ENCODE measurements at places on chromosomes 7 and 10.

DNA sequence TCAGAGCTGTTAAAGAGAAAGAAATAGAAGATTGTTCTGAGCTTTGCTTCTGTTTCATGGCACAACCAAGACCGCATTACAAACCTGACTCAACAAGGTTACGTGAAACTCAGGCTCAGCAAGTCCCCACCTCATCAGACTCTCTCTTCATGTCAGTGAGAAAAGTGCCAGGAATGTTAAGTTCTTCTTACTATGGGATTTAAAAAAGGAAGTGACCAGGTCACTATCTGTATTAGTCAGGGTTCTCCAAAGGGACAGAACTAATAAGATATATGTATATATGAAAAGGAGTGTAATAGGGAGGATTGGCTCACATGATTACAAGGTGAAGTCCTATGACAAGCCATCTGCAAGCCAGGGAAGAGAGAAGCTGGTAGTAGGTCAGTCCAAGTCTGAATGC, 25.4 kb upstream of the PAPSS2 start:
- no peak for DNase-seq

- DNase-seq: no peak
Measured at GRCh38 chr7:116218051-116218645, 7.8 kb downstream of the TES start.

DNA sequence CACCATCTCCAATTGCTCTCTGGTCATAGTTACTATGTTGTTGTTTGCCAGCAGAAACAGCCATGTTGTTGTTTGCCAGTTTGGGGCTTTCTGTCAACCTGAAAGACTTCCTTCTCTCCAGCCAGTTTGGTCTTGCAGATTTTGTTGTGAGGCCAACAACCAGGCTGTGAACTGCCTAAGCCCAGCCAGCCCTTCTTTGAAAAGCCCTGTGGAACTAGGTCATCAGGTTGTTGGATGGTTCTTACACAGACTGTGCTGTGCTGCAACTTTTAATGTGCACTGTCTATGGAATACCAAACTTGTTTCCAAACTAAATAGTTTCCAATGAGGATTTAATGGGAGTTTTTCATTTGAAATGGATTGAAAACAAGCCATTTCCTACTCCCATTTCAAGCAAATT, 592.7 kb upstream of the GALNT17 start:
- no peak for DNase-seq

GRCh38 chr7:92824450-92824849, 11.9 kb downstream of the CDK6 start:
- DNase-seq: no peak

- DNase-seq: no peak
Measured at GRCh38 chr10:90087197-90088023, 386.0 kb downstream of the KIF20B start.

DNA sequence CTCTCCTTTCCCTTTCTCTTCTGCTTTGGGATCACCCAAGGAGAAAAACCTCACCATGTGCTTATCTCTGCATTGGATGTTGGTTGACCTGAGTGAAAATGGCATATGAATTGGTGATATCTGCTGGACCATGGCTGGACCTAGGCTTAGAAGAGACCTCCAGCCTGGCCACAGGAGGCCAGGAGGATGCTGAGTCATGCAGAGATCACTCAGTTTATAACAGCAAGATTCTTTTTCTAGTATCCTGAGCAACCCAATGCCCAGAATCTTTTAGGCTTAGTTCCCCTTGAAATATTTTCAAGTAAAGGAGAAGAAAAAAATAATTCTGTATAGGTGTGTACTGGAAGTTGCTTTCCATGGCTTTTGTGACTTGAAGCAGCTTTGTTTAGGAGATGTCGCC, 236.3 kb downstream of the KLF6 start:
- no peak for DNase-seq

DNA sequence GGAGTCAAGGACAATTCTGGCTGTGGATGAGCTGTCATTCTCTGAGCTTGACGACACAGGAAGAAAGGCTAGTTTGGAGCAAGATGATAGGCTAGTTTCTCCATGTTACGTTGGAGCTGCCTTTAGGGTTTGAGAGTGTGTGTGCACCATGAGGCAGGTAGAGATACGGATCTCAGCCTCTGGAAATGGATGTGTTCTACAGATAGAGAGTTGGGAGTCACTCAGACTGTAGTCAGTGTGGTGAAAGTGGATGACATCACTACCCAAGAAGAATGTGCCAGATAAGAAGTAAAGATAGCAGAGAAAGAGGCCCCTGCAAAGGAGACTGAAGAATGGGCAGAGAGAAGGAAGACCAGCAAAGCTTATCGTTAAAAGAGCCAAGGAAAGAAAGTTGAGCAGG, 42.4 kb downstream of the PNLIPRP3 start:
- no peak for DNase-seq

- no peak for DNase-seq
Measured at GRCh38 chr10:100254191-100254590, 13.2 kb downstream of the CWF19L1 start.

GRCh38 chr7:786472-787255, 45.6 kb upstream of the SUN1 start:
- peak; percentile 53 for DNase-seq

DNA sequence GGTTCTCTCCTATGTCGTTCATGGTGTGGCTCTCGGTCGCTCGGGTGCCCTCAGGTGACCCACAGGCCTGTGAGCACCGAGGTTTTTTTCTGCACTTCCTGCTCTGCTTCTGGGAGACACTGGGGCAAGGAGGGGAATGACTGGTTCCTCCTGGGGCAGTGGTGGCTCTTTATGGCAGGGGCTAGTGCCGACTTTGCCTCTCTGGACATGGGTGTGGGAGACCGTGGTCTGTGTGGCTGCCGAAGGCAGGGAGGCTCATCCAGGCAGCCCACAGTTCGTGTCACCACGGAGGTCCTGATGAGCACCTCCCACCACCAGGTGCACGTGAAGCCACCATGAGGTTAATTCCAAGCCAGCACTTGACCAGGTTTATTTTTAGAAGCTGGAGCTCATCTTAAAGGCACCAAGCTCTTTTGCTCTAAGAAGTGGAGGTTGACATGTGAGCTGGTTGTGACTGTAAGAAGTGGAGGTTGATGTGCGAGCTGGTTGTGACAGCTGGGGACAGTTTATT, 24.7 kb upstream of the DPYSL4 start:
- DNase-seq: no peak

- no peak for DNase-seq
Measured at GRCh38 chr7:22129819-22130580, 184.3 kb upstream of the CDCA7L start.

DNA sequence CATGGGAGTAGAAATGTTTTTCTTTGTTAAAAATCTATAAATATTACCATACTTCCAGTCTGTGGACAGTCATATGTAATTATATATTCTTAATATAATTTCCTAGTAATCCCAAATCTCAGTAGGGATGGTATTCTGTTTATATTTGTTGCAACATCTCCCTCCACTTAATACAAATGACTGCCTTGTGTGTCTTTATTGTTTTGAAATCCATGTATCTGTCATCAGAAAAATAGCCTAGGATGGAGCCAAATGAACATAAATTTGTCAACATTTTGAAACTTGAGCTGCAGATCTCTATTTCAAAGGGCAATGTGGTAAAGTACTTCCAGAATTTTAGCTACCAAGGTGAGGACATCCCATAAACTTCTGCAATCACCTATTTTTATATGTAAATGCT, 290.7 kb downstream of the TSPAN12 start:
- DNase-seq: no peak

DNA sequence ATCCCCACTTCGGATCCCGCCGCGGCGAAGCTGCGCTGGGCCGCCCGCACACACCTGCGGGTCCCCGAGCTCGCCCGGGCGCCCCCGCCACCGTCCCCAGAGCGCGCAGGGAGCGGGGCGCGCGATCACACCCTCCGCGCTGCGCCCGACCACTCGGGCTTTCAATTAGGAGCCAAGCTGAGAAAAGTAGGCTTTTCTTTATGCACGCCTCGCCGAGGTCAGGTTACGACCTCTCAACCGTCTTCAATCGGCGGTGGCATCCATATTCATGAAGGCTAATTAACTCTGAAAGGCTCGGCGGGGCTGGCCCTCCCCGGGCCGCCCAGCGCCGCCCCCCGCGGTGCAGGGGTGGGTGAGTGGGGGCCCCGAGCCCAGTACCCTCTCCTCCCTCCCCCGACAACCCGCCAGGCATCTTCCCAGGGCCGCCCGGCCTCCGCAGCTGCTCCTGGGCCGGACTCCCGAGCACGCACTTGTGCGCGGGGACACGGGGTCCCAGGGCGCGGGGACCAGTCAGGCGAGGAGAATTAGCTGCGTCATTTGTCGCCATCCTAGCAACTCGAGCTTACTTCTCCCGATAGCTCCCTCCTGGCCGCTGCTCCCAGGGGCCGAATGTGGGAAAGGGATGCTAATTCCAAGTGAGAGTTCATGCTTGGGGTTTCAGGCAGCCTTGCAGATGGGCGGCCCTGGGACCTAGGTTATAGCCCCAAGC, 155.5 kb upstream of the LYZL2 start:
- DNase-seq: no peak

DNA sequence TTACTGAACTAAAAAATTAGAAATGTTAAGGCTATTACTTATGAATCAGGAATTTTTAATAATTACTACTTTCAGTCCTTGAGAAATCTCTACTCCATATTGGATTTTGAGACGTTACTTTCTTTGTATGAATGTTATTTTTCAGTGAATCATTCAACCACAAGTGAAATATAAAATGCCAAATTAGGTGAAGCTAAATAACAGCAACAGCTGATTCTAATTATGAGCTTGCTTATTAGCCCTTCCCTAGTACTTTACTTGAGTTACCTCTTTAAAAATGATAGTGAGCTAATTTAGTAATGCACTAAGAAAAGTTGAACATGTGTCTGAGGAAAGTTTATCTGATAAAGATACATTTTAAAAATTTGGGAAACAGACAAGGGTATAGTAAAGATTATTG, 51.4 kb downstream of the PCGF5 start:
- no peak for DNase-seq

DNA sequence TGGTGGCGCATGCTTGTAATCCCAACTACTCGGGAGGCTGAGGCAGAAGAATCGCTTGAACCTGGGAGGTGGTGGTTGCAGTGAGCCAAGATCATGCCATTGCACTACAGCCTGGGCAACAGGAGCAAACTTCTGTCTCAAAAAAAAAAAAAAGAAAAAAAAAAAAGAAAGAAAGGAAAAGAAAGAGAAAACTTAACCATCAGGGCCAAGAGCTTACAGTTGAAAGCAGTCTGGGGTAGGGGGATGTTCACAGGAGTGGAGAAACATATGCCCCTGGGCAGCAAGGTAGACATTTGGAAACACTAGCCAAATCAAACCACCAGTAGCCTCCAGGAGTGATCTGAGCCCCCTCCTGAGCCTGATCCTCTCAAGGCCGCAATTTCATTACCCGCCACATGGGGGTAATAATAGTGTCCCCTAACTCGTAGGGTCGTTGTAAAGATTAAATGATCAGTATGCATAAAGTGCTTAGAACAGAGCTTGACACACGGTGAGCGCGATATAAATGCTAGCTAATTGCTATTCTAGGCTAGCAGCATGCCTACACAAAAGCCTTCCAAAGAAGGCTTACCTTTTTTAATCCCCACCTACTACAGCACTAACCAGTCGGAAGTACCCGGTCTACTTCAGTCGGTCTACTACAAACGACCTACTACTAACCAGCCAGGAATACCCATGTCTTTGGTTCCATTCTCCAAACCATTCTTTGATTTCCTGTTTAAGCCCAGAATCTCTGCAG, 274.3 kb upstream of the NEBL start:
- DNase-seq: no peak

DNA sequence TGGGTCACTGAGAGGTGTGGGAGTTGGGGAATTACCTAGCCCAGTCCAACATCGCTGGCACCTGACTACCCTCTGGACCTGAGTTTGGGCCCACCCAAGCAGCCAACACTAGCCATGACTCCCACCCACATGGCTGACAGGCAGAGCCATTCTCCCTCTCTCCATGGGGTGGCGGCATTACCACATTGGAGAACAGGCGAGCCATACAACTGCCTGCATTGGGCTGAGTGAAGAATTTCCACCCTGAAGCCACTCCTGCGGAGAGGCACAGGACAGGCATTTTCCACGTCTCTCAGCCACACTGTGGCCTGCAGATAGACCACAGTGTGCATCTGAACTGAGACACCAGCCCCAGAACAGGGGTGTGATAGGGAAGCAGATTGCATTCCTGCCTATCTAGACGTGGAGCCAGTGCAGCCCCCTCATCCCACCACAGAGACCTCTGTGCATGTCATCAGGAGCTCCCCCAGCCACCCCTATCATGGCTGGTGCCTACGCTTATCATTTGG, 58.2 kb upstream of the ANTXRL start:
- DNase-seq: peak; percentile 43

DNA sequence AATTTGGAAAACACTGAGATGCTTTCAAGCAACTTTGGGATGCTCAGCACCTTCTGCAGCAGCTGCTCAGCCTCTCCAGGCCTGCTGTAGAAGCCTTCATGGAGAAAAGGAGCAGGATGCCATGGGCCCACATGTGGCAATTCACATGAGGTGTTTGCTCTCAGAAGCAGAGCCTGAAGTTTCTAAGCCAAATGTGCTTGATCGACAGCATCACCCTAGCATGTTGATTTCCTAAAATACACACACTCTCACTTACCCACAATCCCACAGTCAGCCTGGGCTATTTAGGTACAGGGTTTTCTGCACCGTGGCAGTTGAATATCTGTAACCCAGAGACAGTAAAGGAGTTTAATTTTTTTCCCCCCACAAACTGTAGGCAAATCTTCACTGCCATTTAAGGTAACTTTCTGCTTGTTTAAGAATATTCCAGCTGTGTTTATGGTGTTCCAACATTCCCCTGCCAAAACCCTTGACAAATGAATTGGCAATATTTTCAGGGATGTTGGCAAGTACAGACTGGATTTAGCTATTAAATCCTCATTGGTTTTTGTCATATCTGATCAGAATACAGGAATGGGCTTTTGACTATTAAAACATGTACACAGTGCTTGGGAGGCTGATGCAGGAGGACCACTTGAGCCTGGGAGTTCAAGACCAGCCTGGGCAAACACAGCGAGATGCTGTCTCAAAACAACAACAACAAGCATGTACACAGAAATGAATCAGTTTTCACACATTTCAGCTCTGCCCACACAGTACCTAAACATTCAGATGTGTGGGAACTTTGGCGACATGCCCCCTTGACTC, 244.2 kb downstream of the CELF2 start:
- DNase-seq: no peak
